NCI-H510A treated with DMSO at 0.1 percent for 48 hours (cell line): ENCODE measurements at places on chromosomes 16 and 17.

GRCh38 chr17:83146347-83146746 lies 66.9 kb downstream of the METRNL start:
- DNase-seq = no peak

GRCh38 chr16:50126183-50126582 lies 26.9 kb upstream of the TENT4B start:
- no peak for DNase-seq

DNA sequence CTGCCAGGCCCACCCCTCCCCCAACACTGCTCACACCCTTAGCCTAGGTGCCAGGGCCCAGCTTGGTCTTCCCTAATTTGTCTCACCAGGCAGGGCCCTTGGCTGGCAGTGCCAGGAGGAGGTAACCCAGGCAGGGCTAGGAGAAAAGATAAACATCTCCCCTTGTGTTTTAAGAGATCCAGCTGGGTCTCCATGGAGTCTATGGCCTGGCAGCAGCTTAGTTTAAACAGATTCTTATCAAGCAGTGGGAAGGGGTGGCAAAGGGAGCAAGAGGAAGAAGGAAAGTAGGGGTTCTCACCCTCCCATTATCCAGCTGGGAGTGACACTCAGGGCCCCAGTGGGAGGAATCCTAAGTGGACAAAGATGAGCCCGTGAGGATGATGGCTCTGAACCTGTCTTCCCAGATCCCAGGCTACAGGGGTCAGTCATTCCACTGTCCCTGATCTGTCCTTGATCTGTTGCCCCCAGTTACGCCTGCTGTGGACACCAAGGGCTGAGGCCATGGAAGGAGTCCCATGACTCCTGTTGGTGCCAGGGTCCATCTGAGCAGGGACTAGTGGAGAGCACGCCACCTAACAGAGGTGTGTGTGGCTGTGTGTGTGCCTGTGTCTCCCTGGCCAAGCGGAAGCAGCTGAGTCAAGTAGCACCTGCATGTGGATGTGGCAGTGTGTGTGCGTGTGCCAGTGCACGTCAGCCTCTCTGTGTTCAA lies 47.4 kb upstream of the MEIOC start:
- no peak for DNase-seq

DNA sequence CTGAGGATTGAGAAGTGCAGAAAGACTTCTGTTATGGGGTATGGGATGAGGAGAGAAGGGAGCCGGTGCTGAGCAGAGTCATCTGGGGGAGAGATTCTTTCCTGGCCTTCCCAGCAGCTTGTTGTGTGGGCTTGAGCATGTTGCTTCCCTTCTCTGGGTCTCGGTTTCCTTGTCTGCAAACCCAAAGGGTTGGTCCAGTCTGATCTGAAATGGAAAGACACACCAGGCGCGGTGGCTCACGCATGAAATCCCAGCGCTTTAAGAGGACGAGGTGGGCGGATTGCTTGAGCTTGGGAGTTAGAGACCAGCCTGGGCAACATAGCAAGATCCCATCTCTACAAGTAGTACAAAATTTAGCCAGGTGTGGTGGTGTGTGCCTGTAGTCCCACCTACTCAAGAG lies 6.0 kb downstream of the SOCS3 start:
- no peak for DNase-seq

- DNase-seq = no peak
These were observed 11.0 kb downstream of the NATD1 start for GRCh38 chr17:21242026-21242697.

DNA sequence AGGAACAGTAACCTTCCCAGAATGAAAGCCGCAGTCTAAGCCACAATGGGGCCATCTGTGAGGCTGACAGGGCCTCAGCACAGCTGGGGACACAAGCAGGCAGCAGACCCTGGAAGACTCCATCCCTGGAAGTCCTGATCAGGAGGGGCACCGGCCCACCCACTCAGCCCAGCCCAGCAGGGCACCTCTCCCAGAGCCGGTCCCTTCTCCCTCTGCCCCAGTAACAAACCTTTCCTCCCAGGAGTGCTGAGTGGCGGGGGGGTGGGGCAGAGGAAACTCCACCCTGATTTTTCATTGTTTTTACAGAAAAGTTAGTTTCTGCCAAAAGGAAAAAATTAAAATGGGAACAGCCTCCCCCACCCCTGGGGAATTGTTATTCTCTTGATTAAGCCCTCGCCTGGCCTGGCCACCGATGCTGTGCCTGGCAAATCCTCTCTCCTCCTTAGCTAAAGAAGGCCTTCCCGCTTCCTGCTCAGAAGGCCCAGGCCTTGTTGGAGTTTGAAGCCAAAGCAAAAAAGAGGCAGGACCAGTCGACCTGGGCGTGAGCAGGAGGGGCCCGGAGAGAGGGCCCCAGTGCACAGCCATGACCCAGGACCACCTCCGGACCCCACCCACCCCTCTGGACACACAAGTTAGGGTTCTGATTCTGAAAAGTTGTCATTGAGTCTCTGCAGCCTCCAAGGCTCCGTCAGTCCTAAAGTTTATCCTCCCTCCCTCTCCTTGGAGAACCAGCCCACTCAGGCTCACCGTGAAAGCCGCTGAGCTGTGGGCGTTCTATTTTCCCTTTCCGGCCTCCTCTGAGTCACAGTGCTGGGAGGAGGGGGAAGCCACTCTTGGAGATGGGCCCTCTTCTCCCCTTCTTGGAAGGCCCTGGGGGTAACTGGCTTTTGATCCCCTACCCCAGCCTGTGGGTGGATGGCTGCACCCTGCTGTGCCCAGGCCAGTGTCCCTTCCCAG lies 128.4 kb upstream of the TNRC6C start:
- DNase-seq = no peak

GRCh38 chr17:36657763-36658490 lies 56.5 kb downstream of the MRM1 start:
- DNase-seq = peak; percentile 17

DNA sequence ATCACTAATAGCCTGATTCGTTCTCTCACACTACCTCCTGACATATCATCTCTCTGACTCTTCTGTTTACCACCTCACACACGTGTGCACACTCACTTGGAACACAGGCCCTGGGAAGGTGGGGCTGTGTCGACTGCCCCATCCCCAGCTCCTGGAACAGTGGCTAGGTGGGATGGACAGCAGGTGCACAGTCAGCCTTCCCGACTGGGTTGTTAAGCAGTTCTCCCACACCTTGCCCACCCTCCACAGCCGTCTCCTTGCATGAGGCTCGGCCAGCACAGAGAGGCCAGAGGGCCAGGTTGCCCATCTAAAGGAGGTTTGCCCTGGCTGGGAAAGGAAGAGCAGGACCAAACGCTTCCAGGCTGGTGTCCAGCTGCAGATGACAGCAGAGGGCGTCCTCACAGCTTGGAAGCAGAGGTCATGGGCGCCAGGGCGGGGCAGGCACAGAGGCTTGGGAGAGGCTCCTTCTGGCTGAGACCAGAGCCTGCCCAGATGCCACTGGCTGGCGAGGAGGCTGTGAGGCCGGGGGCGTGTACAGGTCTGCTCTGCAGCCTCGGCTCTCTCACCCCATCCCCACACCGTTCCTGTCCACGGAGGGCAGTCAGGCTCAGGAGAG lies 92.8 kb downstream of the AMFR start:
- no peak for DNase-seq

- DNase-seq = no peak
These were observed 178.5 kb upstream of the RPL38 start for GRCh38 chr17:74024871-74025531.

GRCh38 chr16:66751053-66751302 lies 431 bp downstream of the DYNC1LI2 start:
- no peak for DNase-seq

DNA sequence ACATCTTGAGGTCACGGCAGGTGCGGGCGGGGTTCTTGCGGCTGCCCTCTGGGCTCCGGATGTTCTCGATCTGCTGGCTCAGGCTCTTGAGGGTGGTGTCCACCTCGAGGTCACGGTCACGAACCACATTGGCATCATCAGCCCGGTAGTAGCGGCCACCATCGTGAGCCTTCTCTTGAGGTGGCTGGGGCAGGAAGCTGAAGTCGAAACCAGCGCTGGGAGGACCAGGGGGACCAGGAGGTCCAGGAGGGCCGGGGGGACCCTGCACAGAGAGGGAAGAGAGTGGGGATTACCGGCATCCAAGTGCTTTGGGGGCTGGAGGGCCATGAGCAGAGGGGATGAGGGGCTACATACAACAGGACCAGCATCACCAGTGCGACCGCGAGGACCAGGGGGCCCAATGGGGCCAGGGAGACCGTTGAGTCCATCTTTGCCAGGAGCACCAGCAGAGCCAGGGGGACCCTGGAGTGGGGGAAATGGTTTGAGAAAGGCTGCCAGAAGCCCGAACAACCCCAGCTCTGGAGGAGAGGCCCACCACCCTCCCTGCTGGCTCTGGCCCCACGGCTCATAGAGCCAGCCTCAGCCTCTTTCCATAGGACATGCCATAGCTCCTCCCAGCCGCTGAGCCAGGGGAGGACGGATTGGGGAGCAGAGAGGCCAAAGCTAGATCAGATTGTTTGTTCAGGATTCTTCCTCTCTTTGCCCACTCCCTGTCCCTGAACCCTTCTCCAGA lies 14.6 kb downstream of the COL1A1 start:
- no peak for DNase-seq

- peak; percentile 64 for DNase-seq
These were observed 184.4 kb downstream of the RPTOR start for GRCh38 chr17:80729016-80729415.

- DNase-seq = no peak
These were observed 18.2 kb downstream of the DDX42 start for GRCh38 chr17:63792055-63792729.

- DNase-seq = peak; percentile 63
These were observed 190.2 kb downstream of the PRKCA start for GRCh38 chr17:66492561-66493005.

GRCh38 chr16:27193300-27193990 lies 9.9 kb upstream of the KDM8 start:
- no peak for DNase-seq

DNA sequence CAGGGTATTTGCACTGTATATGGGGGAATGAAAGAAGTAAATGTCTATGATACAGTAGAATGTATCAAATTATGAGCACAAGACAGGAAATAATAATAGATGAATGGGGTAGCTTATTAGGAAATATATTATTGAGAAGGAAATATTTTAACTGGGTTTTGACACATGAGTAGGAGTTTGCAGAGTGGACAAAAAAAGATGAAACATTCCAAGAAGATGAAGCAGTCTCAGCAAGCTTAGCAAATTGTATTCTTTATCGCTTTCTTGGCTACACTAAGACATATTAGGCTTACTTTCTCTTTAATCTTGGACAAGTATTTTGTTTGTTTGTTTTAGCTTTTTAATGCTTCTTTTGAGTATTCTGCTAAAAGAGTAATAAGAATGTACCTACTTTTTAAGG lies 1.3 kb upstream of the KRTAP4-9 start:
- DNase-seq = no peak

- no peak for DNase-seq
These were observed 83.0 kb downstream of the OR1D5 start for GRCh38 chr17:2980211-2980903.

DNA sequence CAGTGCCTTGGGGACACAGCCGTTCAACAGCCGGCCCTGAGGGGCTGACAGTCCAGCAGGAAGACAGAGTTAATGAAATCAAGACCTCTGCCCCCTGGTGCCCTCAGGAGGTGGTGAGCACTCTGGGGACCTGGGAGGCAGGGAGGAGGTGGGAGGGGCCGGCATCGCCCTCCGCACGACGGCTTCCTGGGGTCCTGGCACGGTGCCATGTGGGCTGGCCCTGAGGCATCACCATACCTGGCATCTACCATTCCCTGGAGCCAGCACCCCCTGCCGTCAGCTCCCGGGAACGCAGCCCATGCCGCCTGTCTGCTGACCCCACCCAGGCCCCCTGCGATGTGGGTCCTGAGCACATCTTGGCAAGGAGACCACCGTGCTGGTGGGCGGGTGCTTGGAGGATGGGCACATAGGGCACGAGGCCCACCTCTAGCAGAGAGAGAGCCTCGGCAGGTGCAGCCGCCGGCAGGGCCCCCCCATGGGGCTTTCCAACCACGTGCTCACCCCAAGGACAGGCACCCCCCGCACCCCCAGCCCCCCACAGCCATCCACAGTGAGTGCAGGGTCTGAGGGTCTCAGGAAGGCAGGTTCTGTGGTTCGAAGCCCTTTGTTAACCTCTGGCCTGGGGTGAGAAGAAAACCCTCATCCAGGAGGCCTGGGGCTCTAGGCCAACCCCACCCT lies 52.5 kb downstream of the ZFPM1 start:
- no peak for DNase-seq

GRCh38 chr16:47493381-47494337 lies 32.5 kb downstream of the PHKB start:
- DNase-seq = no peak

DNA sequence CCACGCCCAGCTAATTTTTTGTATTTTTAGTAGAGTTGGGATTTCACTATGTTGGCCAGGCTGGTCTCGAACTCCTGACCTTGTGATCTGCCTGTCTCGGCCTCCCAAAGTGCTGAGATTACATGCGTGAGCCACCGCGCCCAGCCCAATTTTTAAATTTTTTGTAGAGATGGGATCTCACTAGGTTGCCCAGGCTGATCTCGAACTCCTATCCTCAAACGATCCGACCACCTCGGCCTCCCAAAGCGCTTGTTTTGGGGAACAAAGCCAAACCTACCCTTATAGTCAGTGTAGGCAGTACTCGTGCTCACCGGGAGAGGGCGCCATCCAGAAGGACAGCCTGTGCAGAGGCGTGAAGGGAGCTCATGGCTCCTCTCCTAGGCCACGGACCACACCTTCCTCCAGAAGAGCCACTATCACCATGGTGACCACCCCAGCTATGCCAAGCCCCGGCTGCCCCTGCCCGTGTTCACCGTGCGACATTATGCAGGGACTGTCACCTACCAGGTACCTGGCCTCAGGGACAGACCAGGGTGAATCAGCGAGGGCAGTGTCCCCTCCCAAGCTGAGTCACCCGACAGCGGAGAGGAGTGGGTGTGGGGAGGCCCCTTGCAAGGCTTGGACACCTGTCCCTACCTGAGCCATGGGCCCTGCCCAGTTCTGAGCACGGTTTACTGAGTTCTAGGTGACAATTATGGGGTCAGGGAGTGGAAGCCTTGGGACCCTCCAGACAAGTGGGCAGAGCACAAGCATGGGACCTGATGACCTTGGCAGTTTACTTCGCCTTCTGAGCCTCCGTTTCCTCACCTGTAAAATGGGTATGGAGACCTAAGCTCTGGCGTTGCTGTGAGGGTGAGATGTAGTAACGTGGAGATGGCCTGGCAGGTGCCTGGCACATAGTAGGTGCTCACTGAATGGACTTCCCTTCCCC lies 13.7 kb downstream of the MYO15B start:
- peak; percentile 42 for DNase-seq

- no peak for DNase-seq
These were observed 167.8 kb downstream of the IRF8 start for GRCh38 chr16:86066811-86067210.

DNA sequence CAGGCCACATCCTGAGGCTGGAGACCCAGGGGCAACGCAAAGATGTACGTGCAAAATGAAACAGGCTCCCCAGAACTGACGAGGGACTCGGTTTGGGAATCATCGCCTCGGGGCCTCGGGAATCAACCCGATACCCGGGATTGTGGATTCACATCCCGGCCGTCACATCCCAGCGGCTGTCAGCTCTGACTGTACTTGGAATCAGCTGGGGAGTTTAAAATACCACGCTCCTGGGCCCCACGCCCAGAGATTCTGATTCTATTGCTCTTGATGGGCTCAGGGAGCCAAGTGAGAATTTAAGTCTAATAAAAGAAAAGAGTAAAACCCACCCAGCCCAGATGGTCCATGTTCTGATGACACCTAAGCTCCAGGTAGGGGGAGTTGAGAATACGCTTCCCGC lies 42.2 kb downstream of the MRM3 start:
- DNase-seq = no peak

GRCh38 chr17:12342609-12343435 lies 322.1 kb downstream of the MAP2K4 start:
- DNase-seq = no peak
